ENCODE measurements at places on chromosomes 3 and 15. TPM values are rescaled to one million over a fixed set of nuclear protein-coding genes. Genes with fewer than 3 reads are reported as not detected.

Gene PPP1R2
- 38.2 TPM for total RNA-seq

Gene CLDN18
- total RNA-seq, result 0.09 TPM

Gene LCTL
- 19.6 TPM for total RNA-seq

Gene SLC38A3
- total RNA-seq, result 2.5 TPM

Gene SNX22
- 2.1 TPM for total RNA-seq

Gene ALG3
- 16.7 TPM for total RNA-seq

Gene MCF2L2
- 2.6 TPM for total RNA-seq

Gene COPS2
- 88.5 TPM for total RNA-seq

Gene PTPRG
- total RNA-seq, result 67.7 TPM

Gene C3orf85
- total RNA-seq, result not detected

- DNase-seq, result no peak
These were observed 467.4 kb upstream of the DPPA4 start for GRCh38 chr3:109804697-109805096.

DNA sequence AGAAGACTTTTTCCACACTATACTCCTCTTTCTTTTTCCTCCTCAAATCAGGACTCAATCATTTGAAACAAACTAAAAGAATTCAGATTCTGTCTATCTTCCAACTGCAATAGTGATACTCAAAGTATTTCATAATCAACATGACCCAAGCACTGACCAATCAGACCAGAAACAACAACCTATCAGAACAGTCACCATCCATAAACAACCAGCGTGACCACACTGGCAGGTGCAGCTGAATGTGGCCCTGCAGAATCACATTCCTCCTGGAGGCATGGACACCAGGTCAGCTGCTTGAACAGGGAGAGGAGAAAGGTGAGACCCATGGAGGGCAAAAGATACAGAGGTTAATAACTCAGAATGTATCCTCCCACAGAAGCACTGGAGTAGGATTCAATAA lies 13.3 kb downstream of the HRG start:
- DNase-seq, result no peak

DNA sequence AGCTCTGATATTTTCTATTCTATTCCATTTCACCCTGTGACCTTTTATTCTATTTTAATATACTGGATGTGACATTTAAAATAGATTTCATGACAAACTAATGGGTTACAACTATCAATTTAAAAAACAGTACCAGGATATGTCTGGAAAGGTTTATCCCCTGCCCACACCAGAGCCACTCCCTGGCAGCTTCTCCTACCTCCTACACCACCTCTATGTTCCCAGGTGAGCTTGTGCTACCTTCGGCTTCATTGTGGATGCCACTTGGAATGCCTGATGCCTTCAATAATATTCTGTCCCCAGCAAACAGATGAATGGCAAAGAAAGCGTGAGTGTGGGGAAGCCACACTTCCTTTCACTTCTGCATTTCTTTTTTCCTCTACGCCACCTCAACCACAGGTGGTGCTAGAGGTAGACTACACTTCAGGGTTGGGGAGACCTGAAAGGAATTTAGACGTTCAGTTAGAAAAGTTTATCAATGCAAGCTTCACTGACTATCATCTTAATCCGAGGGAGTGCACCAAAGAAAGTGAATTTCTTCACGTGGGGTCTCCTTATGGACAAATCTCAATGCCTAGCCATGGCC lies 213.0 kb downstream of the SSR3 start:
- DNase-seq, result no peak

- no peak for DNase-seq
These were observed 324.5 kb upstream of the ROBO2 start for GRCh38 chr3:76715426-76715825.

DNA sequence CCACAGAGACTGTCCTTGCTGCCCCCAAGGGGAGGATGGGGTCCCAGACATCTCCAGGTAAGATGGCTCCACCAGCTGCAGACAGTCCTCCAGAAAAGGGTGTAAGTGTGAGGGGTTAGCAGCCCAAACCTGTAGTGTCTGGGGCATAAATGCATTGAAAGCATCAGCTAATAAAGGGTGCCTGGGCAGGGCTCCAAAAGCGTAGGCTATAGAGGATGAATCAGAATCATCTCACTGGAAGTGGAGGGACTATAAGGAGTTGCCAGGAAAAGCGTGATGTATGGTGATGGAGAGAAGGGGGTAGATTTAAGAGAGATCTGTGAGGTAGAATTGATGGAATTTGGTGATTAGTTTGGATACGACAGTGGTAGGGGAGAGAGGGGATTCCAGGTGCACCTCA lies 79.9 kb upstream of the ONECUT1 start:
- DNase-seq, result no peak

GRCh38 chr3:121626495-121626894 lies 33.3 kb downstream of the FBXO40 start:
- no peak for DNase-seq

DNA sequence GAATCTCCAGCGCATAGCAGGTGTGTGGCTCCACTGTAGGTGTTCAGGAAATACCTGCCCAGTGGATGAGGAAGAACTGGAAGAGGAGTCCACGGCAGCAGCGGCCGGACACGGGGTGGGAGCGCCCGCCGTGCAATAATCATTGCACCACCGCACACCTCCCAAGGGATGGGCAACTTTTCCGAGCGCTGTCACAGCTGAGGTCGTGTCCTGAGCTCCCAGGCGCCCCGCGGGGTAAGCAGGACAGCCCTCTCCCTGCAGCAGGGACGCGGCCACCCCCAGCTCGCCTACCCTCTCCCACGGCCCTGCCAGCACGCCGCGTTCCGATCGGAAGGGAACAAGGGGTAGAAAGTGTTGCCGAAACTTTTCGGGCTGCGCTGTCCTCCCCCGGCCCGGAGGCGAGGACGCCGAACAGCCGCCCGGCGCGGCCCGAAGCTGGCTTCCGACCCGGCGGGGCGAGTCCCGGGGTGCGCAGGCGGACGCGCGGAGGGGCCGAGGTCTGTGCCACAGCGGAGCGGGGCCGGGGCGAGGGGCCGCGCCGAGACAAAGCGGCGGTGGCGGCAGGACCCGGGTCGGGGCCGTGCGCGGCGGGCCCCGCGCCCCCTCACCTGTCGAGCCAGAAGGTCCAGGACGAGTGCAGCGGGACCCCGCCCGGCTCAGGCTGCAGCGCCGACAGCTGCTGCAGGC lies 475 bp downstream of the EIF4E3 start:
- DNase-seq, result peak; percentile 65

- DNase-seq, result no peak
These were observed 10.0 kb downstream of the TRPM1 start for GRCh38 chr15:31091481-31091880.

DNA sequence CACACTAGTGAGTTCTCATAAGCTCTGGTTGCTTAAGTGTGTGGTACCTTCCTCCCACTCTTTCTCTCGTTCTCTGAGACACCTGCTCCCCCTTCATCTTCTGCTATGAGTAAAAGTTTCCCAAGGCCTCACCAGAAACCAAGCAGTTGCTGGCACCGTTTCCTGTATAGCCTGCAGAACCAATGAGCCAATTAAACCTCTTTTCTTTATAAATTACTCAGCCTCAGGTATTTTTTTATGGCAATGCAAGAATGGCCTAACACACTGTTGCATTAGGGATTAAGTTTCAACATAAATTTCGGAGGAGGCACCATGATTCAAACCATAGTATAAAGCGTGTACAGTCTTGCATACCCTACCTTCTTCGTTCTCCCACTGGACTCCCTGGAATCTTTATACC lies 252.3 kb upstream of the CHRM5 start:
- no peak for DNase-seq

GRCh38 chr15:62900071-62900802 lies 142.3 kb upstream of the TPM1 start:
- no peak for DNase-seq

DNA sequence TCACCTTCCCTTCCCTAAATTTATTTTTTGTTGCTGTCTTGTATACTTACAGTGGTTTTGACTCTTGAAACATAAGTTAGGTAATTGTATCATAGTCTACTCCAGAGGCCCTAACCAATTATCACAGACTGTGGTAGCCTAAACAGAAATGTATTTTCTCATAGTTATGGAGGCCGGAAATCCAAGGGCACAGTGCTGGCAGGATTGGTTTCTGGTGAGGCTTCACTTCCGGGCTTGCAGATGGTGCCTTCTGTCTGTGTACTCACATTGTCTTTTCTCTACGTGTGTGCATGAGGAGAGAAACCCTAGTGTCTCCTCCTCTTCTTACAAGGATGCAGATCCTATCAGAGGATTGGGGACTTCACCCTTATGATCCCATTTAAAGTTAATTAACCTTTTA lies 290.2 kb upstream of the KCNMB2 start:
- no peak for DNase-seq

DNA sequence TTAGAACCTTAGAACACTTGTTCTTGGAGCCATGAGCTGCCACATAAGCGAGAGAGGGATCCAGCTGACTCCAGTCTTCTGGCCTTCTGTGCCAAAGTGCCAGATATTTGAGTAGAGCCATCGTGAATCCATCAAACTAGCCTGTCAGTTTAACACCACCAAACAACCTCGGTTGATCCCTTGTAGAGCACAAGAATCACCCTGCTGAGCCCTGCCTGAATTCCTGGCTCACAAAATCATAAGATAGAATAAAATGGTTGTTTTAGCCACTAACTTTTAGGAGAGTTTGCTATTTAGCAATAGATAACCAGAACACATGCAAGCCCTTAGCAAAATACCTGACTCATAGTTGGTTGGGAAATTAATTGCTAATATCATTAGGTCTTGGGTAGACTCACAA lies 407.6 kb upstream of the PROK2 start:
- no peak for DNase-seq

DNA sequence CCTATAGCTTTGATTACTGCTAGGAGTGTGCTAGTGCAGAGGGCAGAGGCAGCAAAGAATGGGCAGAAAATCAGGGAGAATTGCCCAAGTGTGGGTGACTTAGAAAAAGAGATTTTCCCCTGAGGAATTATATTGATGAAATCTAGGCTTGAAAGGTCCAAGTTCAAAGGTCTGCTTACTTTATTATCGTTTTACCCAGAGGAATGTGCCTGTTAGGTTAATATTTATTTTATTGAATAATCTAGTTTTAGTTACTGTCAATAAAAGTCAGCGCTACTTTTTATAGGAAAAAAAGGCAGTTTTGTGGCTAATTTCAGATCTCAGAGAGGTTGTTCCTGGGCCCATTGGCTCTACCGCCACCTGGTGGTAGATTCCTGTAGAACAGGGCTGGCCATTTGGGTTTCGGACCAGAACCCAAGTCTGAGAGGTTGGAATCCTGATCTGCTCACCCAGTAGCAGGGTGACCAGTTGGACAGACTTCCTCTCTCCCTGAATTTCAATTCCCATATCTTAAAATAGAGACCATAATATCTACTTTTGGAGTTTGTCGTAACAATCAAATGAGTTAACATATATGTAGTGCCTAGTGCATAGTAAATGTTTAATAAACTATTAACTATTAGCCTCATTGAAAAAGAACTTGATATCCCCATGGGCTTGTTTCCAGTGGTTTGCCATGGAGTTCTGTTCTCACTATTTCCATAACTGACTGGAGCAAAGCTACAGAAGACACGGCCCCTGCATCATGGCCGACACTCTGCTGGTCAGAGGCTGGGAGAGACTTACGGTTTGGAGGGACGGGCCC lies 62.7 kb upstream of the ZNF148 start:
- DNase-seq, result peak; percentile 76

- no peak for DNase-seq
These were observed 93.0 kb upstream of the ASB14 start for GRCh38 chr3:57385498-57385897.

DNA sequence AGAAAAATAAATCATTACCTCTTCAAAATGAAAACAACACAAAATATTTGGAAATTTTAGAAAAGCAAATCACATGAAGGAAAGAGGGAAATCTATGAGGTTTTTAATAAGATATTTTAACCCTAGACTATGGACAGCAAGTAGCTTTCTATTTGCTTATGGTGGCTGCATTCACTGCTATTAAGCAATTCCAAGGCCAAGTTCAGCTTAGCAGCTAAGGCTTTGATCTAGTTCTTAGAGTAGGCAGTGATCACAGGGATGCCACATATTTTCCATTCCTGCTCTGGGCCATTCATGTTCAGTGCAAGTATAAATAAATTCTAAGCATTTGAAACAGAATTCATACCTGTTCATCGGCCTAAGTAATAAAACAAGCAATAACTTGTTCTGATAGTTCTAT lies 235.3 kb downstream of the CDIN1 start:
- no peak for DNase-seq

DNA sequence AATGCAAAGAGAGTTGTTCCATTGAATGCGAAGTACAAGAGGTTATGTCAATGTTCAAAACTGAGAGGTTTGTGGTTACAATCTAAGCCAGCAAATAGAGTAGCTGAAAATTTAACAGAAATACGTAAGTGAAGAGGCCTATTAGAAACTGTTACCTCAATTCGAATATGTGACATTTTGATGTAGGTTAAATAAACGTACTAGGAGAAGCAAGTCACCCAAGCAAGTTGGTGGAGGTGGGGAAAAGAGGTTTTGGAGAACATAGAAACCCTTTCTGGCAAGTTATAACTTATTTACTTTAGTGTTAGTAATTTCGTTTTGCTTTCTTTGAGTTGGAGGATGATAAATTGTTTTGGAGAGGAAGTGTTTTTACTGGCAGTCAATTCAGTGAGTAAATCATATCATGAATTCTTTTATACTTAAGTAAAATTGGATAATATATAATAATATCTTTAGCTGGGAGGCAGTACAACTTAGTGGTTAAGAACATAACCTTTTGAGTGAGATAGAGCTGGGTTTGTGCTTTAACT lies 91.2 kb upstream of the NAALADL2 start:
- no peak for DNase-seq

DNA sequence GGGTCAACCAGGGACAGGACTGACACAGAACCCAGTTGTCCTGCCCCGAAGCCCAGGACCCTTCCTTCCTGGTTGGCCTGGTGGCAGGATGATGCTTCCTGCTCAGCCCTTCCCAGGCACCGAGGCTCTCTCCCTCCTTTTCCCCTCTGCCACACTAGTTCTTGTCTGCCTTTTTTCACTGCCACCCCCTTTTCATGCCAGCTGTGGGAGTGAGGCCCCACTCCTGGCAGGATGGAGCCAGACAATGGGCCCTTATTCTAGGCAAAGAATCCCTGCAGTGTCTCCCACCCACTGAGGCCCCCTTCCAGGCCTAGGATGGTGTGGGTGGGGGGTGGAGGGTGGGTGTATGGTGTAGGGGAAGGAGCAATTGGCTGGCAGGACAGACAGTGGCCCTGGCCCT lies 1.1 kb upstream of the SCAMP5 start:
- no peak for DNase-seq

- no peak for DNase-seq
These were observed 193.3 kb upstream of the TTC14 start for GRCh38 chr3:180408654-180409053.

GRCh38 chr3:50588759-50589433 lies 19.6 kb downstream of the HEMK1 start:
- no peak for DNase-seq
